ENCODE measurements at places on chromosomes 2 and 18.

- DNase-seq: no peak
Measured at GRCh38 chr2:37560863-37561614, 110.4 kb downstream of the CDC42EP3 start.

- peak; percentile 97 for DNase-seq
Measured at GRCh38 chr2:209476367-209477208, 52.7 kb downstream of the MAP2 start.

GRCh38 chr2:17879137-17879912 is 858 bp downstream of the KCNS3 start:
- DNase-seq: peak; percentile 83

GRCh38 chr2:27809761-27810241 is 38.3 kb downstream of the MRPL33 start:
- DNase-seq: no peak

- no peak for DNase-seq
Measured at GRCh38 chr2:17242813-17243485, 275.3 kb downstream of the RAD51AP2 start.

DNA sequence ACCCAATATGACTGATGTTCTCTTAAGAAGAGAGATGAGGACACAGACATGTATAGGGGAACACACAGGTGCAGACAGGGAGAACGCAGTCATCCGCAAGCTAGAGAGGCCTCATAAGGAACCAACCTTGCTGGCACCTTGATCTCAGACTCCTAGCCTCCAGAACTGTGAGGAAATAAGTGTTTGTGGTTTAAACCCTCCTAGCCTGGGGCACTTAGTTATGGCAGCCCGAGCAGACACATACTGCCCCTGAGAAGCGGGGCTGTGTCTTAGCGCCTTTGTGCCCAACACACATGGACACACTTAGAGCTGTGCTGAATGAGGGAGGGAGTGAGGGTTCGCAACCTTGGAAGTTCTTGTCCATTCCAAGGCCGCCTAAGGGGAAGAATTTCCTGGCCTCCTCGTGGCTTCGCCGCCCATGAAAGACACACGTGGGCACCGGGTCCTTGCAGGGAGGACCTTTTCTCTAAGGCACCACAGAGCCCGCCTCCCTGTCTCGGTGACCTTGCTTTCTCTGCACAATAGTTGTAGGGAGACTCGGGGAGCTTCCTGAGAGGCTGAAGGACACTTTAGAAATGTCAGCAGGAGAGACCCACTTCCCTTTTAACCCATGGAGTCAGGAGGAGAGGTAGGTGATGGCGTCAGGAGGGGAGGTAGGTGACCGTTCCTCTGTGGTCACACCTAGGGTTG is 224.5 kb upstream of the HDAC4 start:
- no peak for DNase-seq

DNA sequence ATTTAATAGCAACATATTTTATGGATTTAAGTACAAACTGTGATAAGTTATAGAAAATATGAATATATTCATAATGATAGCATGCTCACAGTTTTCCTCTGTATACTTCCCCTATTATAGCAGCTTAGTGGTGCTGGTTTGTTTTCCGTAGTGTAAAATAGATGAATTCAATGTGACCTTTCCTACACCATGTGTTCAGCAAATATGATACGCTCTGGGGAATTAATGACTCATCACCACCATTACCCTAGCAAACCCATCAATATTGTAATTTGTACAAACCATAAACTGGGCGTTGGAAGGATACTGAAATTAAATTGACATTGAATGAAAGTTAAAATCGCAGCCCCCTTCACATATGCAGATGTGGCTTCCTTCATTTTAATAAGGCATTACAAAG is 58.7 kb upstream of the CDH19 start:
- DNase-seq: no peak

DNA sequence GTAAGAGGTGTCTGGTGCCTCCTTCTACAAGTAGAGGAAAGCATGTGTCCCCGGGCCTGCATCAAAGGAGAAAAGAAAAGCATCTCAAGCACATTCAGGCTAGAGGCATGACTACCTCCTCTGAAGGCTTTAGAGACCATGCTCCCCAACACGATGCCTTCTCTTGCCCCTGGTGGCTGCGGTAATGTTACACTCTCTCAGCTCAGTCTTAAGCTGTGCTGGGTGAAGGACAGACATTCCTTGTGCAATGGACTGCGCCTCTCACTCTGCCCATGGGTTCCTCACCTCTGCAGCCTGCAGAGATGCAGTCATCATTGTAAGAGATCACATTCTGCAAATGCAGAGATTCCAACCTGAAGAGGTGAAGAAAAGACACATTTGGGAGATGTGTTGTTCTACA is 148.2 kb upstream of the HNRNPA3 start:
- no peak for DNase-seq

DNA sequence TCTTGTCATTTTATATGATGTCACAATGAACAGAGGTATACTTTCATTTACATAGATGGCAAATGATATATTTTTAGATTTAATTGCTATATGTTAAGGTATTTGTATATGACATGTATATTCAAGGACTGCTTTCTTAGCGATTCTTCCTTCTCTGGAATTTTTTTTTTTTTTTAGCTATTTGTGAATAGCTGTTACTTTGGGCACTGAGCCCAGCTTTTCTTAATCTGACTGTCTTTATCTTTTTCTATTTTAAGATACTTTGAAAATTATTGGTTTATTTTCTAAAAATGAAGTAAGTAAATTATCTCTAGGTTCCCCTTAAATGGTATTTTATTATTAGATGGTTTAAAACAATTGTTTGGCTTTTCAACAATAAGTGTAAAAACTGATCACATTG is 4.0 kb upstream of the GLS start:
- DNase-seq: no peak

DNA sequence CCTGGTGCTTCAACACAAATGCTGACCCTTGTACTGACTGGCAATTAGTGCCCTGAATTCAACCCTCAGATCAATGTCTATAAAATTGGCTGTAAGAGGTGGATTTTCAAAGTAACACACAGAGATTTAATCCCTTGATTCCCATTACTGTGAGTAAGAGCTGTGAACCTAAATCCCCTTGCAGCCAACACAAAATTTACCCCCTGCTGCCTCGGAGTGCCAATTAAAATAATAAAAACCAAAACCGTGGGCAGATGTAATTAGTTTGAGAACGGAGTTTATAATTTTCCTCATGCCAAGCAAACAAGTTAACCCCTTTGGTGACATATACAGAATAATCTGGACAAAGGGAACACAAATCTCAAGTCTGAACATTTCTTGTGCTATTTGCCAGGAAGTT is 55.8 kb upstream of the REV1 start:
- peak; percentile 33 for DNase-seq

DNA sequence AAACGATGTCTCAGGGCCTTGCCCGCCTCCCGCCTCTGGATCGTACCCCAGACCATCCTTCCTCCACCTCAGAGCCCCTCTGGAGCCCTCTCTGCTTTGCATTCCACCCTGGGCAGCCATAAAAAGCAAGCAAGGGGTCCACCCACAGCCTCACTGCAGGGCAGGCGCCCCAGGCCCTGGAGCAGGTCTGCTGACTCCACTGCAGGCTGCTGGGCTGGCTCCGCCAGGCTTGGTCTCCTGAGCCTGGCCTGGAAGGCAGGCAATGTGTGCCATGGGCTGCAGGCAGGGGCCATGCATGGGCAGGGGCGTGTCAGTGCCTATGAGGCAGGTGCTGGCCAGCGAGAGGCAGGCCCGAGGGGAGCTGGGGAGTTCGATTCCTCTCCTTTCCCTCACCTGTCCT is 186.0 kb downstream of the ANKRD30B start:
- no peak for DNase-seq

All from DMS79 treated with DMSO at 0.1 percent for 48 hours (cell line).